CD4-positive, alpha-beta memory T cell (primary cell): ENCODE measurements at places on chromosomes 12 and 14. TPM values are rescaled to one million over a fixed set of nuclear protein-coding genes. Genes with fewer than 3 reads are reported as not detected.

BICDL1 gene
- 153 TPM for total RNA-seq

GPR135 gene
- total RNA-seq, result 2.3 TPM

DNA sequence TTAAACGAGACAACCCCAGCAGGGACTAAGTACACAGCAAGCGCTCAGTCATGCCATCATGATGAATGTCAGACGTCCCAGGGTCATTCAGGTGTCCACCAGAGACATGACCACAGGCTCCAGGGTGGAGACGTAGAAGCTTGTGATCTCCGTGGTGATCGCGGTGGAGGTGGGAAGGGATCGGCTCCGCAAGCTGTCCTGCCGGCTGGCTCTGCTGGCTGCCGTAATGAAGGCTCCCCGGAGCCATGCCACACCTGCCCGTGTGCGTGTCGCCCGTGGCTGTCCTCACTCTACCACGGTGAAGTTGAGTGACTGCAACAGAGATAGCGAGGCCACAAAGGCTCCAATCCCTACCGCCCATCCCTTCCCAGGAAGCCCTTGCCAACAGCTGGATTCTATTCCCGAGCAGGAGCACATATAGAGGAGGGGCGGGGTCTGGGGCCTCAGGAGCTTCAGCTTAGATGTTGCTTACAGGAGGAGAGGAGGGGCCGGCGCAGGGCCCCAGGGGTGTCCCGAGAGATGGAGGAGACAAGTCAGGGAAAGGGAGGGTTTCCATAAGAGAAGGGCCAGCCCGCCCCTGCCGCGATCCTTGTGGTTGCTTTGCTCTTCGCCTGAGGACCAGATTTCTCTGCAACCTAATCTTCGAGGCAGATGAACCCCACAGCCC, 332.6 kb upstream of the SFSWAP start:
- no peak for DNase-seq

DNA sequence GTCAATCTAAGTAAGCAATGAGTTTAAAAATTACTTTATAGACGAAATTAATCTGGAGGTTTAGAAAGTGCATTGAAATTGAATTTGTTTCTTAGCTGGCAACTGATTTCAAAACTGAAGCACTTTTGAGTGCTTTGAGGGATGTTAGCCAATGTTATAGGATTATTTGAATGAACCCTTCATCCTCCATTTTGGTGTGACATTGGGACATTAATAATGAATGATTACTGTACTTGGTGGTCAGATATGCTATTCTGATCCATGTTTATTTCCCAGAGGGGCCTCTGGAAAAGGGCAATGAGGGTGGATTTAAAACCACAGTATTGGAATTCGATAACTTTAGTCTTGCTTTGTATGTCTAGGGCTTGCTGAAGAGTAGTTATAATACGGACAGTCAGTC, 183.2 kb downstream of the AKAP6 start:
- no peak for DNase-seq

GRCh38 chr14:106843951-106844483, 1317.6 kb downstream of the TMEM121 start:
- DNase-seq, result peak; percentile 43

GRCh38 chr12:132520421-132521199, 30.7 kb downstream of the FBRSL1 start:
- DNase-seq, result no peak

DNA sequence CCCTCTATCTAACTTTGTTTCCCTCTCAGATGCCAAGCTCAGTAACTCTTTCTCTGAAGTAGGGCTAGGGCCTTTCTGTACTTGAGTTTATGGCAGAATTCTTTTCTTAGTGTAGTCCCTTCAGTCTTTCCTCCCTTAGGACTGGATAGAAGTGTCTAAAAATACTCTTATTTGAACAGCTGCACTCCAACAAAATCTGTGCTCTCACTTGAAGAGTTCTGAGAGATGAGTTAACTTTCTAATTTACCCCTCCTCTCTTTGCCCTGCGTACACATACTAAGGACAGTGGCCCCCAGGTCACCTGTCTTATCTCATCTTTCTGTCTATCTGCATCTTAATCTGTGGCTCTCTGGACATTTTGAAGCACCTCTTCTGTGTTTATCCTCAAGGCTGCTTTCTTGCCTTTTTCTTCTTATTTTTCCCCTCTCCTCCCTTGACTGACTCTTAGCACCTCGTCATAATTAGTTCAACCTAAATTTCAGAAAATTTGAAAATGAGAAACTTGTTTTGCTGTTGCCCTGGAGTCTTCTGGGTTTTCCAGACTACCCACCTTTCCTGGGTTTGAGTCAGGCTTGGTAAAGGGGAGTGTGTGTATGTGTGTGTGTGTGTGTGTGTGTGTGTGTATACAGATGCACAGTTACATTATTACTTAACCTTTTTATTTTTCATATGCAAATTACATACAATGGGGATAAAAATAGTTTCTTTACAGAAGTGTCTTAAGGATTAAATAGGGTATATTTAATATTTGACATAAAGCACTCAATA, 23.9 kb downstream of the NCKAP1L start:
- DNase-seq, result no peak

DNA sequence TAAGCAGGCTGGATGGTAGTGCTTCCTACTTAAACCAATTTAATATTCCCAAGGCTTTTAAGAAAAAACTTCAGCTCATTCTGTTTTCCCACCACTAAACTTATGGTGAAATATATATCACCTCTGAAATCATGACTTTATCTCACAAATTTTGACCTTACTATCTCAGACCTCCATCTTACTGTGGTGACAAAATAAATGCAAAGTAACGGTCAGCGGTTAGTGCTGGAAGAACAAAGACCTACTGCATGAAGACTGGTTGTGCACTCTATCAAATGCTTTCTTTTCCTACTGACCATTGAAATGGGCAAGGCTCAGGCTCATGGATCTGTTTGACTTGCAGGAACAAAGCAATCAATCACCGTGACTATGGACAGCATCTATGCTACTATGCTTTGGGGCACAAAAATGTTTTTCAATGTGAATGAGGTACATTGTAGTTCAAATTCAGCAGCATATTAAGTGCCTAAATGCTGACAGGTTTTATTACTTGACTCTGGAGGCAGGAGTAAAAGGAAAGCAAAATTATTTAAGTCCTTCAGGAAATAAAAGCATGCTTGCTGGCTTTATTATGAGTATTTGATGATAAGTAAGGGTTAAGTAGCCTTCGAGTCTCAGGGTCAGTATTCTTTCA, 43.1 kb upstream of the GTF2A1 start:
- no peak for DNase-seq

DNA sequence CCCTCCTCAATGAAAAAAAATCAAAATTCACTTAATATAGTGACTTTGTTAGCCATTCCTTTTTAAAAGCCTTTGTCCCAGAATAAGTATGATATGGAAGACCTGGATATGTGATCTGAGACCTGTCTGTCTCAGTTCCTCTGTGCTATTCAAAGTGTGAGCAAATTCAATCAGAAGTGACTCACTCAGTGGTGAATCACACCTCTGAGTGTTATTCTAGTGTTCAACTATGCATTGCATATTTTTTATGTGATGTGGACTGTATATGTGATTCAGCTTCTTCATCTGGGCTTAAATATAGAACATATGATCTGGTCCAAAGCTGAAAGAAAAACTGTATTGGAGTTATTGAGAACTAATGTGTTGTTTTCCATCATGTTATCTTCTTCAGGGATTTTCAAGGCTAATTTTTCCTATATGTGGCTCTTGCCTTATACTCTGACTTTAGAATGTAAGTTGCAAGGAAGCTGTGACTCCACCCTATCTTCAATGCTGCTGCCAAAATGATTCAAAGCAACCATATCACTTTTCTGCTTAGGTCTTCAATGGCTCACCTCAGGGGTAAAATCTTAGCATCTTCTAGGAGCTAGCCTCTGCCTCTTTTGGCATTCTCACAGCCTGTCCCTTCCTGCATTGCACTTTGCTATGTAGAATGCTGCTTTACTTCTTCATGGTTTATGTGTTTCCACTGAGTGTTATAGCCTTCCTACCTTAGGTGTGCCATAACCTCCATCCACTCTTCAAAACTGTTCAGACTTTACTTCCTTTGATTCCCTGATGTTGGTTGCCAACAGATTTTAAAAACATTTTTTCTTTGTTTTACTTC, 169.8 kb downstream of the OTOGL start:
- no peak for DNase-seq

DNA sequence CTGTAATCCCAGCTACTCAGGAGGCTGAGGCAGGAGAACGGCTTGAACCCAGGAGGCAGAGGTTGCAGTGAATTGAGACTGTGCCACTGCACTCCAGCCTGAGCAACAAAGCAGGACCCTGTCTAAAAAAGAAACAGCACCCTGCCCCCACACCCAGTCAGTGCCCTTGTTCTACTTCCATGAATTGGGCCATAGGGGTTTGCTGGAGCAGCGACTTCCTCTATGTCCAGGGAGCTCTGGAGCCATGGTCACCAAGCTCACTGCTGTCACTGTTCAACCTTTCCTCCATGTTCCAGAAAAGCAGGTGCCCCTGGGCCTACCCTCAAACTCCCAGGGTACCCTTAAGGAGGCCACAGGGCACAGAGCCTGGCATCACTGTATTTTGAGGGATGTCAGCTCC, 116.8 kb downstream of the RIN3 start:
- no peak for DNase-seq

- DNase-seq, result no peak
These were observed 21.4 kb downstream of the SOCS2 start for GRCh38 chr12:93593843-93594242.

- no peak for DNase-seq
These were observed 56.4 kb downstream of the TESC start for GRCh38 chr12:117042862-117043261.

- no peak for DNase-seq
These were observed 47.5 kb downstream of the BEGAIN start for GRCh38 chr14:100539766-100540140.
